Activated T-cell treated with anti-CD3 and anti-CD28 coated beads, Interleukin-2, amount 50 U/mL, for 1 hour (primary cell): ENCODE measurements at places on chromosomes 1 and 21.

GRCh38 chr1:41355356-41355755, 5.9 kb upstream of the FOXO6 start:
- no peak for DNase-seq

DNA sequence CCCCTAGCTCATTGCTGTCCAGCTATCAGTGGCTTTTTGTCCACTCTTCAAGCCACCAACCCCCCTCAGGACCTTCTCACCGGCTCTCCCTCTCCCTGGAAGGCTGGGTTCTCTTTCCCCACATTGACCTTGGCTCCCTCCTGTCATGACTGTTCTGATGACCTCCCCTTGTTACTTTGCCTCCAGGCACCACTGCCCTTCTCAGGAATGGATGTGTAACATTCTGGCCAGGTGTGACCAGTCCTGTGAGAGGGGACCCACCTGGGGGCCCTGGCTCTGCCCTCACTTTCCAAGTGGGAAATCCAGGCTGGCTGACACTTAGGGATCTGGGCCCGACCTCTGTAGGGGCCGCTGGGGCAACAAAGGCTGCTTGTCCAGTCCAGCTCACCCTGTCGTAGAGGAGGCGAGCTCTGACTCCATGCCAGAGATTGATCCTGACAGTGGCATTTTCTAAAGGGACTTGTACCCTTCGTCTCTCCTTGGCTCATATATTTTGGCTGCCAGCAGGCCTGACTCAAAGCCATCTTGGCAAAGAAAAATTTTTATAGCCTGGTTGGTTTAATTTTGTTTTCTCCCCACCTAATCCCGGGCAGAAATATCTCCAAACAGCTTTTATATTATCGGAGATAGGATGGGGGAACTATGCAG, 37.9 kb upstream of the USP24 start:
- no peak for DNase-seq

- DNase-seq = peak; percentile 30
Measured at GRCh38 chr1:5637171-5637570, 355.1 kb downstream of the NPHP4 start.

DNA sequence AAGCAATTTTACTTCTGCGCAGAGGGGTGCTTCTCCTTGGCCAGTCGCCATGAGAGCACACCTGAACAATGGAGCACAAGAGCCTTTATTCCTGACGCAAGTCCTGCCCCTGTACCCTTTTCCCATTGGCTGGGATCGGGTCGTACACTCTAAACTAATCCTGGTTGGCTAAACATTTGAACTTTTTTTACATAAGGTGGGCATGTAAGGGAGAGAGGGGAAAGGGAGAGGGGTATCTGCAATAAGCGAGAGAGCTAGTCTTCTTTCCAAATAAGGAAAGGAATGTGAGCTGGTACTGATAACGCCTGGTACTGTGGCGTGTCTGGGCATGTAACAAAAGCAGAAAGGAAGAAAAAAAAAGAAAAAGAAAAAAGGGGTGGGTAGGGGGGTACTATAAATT, 21.8 kb downstream of the MFSD2A start:
- DNase-seq = no peak

DNA sequence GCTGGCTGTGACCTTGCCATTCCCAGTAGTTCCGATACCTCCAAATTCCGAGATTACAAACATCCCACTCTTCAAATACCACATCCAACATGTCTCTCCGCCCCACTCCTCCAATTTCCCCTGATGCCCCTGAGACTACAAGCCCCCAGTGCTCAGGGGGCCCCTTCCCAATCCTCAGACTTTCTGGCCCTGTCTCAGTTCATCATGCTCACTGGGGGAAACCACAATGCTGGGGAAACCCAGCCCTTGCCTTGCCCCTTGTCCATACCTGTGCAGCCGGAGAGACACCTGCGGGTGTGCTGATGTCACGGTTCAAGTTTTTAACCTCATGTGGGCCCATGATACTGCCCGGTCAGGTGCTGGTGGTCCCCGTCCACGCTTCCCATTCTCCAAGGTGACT, 226.6 kb downstream of the CAMTA1 start:
- DNase-seq = no peak

GRCh38 chr1:1137256-1138045, 21.6 kb upstream of the C1orf159 start:
- peak; percentile 73 for DNase-seq

DNA sequence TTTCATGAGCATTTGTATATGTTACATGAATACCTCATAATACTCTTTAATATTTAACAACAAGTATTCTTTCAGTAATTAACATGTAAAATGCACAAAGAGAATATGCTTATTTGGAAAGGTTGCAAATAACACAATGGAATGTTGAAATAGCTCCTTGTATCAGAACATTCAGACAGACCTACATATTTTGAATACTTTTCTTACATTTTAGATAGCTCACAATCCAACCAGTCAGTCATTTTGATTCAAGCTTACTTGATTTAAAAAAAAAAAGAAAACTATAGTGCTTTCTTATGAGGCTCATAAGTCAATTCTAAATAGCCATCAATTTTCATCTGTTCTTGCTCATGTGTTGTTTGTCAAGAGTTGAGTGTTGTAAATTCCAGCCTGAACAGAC, 518.8 kb downstream of the ADGRL2 start:
- no peak for DNase-seq

- no peak for DNase-seq
Measured at GRCh38 chr1:224745394-224745793, 129.3 kb downstream of the CNIH3 start.

- DNase-seq = no peak
Measured at GRCh38 chr21:32712641-32713040, 15.2 kb downstream of the SYNJ1 start.

DNA sequence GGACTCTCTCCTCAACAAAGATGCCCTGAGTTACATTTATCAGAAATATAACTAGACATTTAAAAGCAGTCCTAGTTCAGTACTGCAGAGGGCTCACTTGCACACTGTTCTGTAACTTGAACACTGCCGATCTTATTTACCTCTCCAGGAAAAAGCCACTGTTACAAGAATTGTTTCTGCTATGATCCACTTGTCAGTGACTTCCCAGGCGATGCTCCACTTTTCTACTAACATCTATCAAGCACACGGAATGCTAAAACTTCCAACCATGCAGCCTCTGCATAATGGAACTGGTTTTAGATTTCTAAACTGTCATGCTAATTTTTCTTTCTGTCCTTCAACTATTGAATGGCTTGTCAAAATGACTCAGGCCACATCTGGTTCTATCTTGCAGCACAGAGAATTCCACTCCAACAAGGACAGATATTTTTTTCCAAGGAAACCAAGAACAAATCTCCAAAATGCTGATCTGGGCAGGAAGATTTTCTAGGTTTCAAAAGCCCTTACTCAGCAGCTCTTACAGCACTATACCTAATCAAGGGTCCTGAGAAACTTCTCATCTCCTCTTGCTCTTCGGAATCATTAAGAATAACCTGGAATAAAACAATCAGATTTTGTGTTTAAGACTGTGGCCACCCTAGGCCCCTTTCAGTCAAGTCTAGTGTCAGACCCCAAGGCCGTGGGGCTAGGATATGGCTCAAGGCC, 9.9 kb downstream of the SEC16B start:
- DNase-seq = no peak

DNA sequence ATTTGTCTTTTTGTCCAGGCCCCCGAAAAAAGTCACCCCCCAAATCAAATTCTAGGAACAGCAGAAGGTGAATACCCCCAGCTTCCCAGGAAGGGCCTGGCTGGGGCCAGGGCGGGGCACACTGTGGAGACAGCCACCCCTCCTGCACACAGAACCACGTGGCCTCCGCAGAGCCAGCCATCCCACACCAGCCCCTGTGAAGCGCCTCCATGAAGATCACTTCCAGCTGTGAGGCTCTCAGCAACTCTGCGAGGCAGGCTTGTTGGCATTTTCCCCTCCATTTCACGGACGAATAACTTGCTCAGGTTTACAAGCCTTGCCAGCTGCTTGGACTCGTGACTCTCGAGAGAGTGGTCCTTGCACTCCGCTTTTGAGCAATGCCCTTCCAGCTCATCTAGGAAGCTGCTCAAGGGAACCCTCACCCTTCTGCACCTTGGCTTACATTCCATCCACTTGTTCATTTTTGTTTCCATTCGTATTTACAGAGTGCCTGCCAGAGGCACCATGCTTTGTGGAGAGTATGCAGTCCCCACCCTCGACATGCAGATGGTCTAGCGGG, 48.2 kb downstream of the SYT6 start:
- no peak for DNase-seq

DNA sequence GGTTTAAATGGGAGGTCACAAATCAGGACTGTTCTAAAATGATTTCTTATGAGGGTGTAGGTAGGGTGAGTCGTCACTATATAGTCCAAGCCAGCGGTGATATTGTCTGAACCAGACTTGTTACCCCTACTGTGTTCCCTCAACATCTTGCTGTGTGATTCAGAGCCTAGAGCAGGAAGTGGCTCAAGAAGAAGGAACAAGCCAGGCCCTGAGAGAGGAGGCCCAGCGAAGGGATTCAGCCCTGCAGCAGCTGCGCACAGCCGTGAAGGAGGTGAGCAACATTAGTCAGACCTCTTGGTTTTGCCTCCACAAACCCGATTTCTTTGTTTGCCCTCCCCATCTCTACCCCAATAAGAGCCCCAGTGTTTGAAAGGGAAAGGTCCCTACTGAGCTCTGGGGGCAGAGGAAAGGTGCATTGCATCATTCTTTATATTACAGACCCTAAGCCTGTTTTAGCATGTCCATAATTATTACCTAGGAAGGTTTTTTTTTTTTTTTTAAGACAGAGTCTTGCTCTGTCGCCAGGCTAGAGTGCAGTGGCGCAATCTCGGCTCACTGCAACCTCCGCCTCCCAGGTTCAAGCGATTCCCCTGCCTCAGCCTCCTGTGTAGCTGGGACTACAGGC, 5.0 kb upstream of the SH3BGRL3 start:
- no peak for DNase-seq

- no peak for DNase-seq
Measured at GRCh38 chr21:17610911-17611310, 1.8 kb downstream of the BTG3 start.

GRCh38 chr1:109371341-109371739, 26.4 kb downstream of the SORT1 start:
- no peak for DNase-seq

GRCh38 chr21:42317341-42317741, 2.1 kb upstream of the TFF3 start:
- no peak for DNase-seq

DNA sequence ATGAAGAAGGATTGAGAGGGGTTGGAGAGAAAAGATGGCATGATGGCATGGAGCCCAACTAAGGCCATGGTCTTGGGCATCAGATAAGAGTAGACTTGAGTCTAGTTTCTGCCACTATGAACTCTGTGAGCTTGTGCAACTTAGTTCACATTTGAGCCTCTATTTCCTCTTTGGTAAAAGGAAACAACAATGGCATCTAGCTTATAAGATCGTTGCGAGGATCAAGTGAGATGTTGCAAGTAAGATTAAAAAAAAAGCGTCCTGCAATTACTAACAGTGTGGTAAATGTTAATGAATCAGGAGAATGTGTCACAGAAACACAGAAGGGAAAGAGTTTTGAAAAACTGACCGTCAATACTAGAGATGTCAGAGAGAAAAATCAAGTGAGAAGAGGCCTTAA, 202.9 kb upstream of the FGGY start:
- DNase-seq = no peak

DNA sequence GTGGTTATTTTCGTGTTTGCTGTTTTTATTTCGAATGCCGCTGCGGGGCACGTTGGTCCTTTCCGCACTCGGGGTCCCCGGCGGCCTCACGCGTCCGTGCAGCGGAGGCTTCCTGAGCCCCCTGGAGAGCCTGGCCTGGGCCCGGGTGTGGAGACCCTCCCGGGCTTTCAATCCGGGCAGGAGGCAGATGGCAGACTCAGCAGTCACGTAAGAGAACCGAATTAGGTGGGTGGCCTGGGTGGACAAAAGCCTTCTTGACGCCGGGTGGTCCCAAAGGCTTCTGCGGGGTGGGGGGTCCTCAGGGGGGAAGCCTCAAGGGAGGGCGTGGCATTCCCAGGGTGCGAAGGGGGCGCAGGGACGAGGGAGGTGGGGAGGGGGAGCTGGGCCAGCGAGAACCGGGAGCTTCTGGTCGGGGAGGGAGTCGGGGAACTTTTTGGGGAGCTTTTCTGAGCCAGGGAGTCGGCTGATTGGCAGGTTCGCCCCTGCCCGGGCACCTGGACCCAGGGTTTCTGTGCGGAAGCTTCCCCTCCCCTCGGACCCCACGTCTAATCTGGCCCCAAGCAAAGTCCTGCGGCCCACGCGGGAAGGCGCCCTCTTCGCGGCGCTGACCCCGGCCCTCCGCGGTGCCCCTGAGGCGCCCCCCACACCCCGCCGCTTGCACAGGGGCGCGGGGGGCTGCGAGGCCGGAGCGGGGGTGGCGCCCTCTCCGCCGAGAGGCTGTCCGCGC, 1.3 kb upstream of the HES4 start:
- DNase-seq = peak; percentile 38

- DNase-seq = no peak
Measured at GRCh38 chr1:161771161-161771560, 5.0 kb downstream of the ATF6 start.

GRCh38 chr1:6523566-6523965, 30.7 kb downstream of the NOL9 start:
- no peak for DNase-seq

- DNase-seq = no peak
Measured at GRCh38 chr1:198607714-198608113, 31.1 kb upstream of the PTPRC start.

- DNase-seq = no peak
Measured at GRCh38 chr1:228350179-228350742, 56.4 kb downstream of the TRIM11 start.

- no peak for DNase-seq
Measured at GRCh38 chr1:186903374-186904136, 74.8 kb downstream of the PLA2G4A start.

DNA sequence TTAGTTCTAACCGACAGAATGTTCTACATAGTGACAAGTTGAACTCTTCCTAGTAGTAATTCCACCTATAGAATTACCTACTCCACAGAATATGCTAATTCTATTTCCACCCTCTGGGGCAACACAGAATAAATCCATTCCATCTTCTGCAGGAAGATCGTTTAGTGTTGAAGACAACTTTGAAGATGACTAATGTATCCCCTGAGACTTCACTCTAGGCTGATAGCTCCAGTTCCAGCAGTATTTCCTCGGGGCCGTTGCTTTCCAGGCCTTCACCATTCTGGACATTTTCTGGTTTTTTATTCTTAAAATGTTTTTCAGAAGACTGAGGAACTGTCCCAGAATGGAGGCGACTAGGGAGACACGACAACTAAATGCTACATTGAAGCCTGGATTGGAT, 61.0 kb upstream of the CSF1 start:
- no peak for DNase-seq

- DNase-seq = no peak
Measured at GRCh38 chr1:56952501-56952900, 13.3 kb downstream of the C8B start.

GRCh38 chr21:42571391-42572150, 57.9 kb downstream of the SLC37A1 start:
- no peak for DNase-seq

- DNase-seq = no peak
Measured at GRCh38 chr1:207019661-207020060, 12.9 kb downstream of the C1orf116 start.

- DNase-seq = no peak
Measured at GRCh38 chr1:237932816-237933215, 42.1 kb upstream of the ZP4 start.
